ENCODE measurements at places on chromosomes 4 and X. TPM values are rescaled to one million over a fixed set of nuclear protein-coding genes. Genes with fewer than 3 reads are reported as not detected.

The SPRY1 gene
- 18.3 TPM for total RNA-seq

The LRP2BP gene
- total RNA-seq, result 0.79 TPM

The RXFP1 gene
- not detected for total RNA-seq

The CFI gene
- total RNA-seq, result 26.4 TPM
